Left ventricle myocardium inferior (tissue), 1 donor: ENCODE measurements at places on chromosomes 12 and 14.

DNA sequence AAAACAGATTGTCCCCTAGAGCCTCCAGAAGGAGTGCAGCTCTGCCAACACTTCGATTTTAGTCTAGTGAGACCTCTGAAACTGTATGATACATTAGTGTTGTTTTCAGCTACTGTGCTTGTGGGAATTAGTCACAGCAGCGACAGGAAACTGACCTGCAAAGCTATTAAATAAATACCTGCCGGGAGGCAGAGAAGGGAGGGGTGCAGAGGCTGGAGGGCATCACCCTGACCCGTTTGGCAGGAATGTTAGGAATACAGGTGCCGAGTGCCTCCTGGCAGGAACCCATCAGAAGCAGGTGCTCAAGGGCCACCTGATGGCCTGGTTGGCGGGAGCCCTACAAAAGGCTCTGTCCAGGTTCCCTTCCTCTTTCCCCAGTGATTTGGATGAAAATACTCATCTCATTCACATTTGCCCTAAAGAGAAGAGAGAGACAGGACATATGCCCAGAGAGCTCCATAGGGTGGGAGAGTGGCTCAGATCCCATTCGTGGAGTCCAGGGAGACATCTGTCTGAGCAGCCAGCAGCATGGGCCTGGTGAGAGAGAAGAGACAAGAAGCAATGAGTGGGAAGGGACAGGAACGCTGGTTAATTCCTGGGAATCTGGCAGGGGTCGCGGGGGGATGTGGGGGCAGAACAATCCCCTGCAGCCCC, 44.6 kb downstream of the C14orf132 start:
- no peak for DNase-seq

- no peak for DNase-seq
Observed at GRCh38 chr12:3272958-3273357, 195.8 kb downstream of the TSPAN9 start.

- no peak for DNase-seq
Observed at GRCh38 chr12:9755567-9755966, 5.1 kb downstream of the CD69 start.

- DNase-seq: no peak
Observed at GRCh38 chr14:47346849-47347248, 328.6 kb downstream of the MDGA2 start.

DNA sequence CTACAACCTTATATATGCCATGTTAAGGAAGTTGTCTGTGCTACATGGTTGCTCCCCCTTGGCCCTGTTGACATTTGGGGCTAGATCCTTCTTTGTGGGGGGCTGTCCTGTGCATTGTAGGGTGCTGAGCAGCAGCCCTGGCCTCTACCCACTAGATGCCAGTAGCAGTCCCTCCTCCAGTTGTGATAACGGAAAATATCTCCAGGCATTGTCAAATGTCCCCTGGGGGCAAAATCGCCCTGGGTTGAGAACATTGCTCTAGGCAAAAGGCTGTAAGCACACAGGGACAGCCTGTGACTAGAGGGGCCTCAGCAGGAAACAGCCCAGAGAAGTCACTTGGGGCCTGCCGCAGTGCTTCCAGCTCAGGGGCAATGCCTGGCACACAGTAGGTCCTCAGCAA, 1100.3 kb downstream of the BCL11B start:
- DNase-seq: no peak

- DNase-seq: no peak
Observed at GRCh38 chr14:50230401-50230700, 1.0 kb downstream of the SOS2 start.

GRCh38 chr12:26062566-26062965, 62.3 kb downstream of the BHLHE41 start:
- no peak for DNase-seq

GRCh38 chr14:67492538-67492937, 4.0 kb upstream of the TMEM229B start:
- no peak for DNase-seq

GRCh38 chr14:20578784-20579502, 8.9 kb downstream of the RNASE11 start:
- no peak for DNase-seq

DNA sequence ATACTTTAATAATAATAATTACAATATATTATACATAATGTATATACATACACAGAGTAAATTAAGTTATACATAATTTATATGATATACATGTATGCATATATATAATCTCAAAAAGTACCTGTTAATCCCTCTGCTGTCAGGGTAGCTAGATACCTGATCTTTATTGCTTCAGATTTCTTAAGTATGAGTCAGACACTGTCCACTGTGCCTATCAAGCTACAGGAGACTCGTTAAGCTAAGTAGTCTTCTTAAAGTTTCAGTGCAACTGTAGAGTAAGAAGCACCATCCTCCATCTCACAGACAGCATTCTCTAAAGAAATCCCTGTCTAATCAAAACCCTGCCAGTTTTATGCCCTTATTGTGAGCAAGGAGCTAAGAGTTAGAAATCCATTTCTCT, 428.7 kb downstream of the RERGL start:
- DNase-seq: no peak

- no peak for DNase-seq
Observed at GRCh38 chr12:31267966-31268365, 58.0 kb downstream of the SINHCAF start.
